Pancreas (tissue), 10 donors: ENCODE measurements at places on chromosomes 3 and 15. TPM values are rescaled to one million over a fixed set of nuclear protein-coding genes. Genes with fewer than 3 reads are reported as not detected.

IL17RD gene
- 0.42 TPM for polyA plus RNA-seq

CMTM7 gene
- polyA plus RNA-seq: 23.8 TPM

APEH gene
- 26.1 TPM for polyA plus RNA-seq

SOX14 gene
- polyA plus RNA-seq: not detected

TLNRD1 gene
- polyA plus RNA-seq: 3.1 TPM

GHSR gene
- polyA plus RNA-seq: 0.27 TPM

TRAK1 gene
- polyA plus RNA-seq: 19.7 TPM

TM6SF1 gene
- polyA plus RNA-seq: 2.2 TPM

CYP1A2 gene
- not detected for polyA plus RNA-seq

NPAP1 gene
- 1.1 TPM for polyA plus RNA-seq

DNA sequence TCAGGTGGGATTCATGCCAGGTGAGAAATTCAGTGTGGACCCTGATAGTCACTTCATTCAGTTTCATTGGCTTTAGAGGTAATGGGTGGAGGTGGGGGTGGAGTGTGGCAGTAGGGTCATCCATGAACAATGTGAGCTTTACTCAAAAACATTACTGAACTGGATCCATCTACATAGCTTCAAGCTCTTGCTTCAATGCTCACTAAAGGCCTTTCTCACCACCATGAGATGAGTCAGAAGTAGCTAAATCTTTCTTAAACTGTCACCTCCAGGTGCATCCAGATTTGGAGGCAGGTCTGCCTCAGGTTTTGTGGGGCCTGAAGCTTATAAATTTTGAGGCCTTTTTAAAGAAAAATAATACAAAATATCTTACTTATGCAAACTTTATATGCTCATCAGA lies 363.6 kb downstream of the CHST2 start:
- DNase-seq: no peak

GRCh38 chr3:175153595-175153994 lies 294.5 kb downstream of the NAALADL2 start:
- DNase-seq: no peak

DNA sequence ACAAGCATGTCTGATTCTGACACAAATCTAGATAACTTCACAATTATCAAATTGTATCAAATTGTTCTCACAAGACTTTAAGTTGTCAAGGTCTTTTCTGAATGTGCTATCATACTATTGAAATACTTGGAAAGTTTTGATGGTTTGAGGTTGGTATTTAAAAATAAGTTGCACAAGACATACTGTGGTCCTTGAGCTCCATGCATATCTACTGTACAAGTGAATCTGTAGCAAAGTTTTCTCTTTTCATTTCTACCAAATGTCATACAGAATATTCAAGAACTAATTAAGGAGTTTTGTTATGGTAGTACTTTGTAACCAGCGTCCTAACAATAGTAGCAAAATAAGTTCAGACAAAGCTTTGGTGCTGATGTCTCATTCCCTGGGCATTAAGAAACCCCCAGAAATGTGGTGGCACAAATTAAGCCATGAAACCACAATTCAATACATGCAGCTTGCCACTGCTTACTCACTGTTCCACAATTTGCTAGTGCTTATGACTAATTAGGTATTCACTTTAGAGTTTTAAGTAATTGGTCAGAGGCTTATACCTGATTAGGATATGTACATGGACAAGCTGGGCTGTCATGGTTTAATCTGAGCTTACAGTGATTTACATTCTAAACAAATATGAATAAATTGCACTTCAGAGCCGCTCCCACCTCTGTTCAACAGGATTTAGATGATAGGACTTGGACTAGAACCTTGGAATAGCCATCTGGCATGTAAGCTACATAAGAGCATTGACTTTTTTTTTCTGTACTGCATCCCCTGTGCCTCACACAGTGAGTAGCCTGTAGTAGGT lies 8.8 kb downstream of the TBC1D23 start:
- no peak for DNase-seq

DNA sequence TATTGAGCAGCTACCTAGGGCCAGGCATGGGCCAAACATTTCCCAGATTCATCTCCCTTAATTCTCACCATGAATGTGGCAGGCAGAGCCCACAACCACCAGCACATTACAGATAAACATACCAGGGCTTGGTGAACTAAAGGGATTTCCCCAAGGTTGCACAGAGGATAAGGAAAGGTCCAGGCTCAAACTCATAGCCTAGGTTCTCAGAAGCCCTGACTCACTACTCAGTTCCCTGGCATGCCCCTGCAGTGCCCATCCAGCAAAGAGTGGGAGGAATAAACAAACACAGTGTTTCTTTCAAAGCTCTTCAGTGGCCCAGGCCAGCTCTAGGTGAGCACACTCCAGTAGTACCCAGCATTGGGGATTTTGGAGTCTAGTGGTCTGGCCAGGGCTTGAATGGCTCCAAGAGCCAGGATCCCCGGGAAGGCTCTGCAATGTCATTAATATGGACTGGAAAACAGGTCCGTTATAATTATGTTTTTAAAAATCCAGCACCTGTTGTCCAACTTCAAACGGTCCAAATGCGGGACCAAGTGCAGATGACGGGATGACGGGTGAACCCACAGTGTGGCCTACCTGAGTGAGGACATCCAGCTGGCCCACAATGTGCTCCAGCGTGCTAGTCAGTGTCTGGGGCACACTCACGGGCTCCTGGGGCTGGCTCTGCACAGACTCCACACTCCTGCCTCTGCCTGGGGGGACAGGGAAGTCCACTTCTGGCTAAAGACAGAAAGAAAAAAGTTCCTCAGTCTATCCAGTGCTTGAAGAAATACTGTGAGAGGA lies 39.8 kb upstream of the DUSP7 start:
- DNase-seq: no peak

GRCh38 chr3:64871834-64872249 lies 184.0 kb upstream of the ADAMTS9 start:
- DNase-seq: no peak

GRCh38 chr3:167918008-167918596 lies 177.6 kb downstream of the GOLIM4 start:
- DNase-seq: no peak

- no peak for DNase-seq
Measured at GRCh38 chr3:151395806-151396205, 11.3 kb upstream of the P2RY12 start.

GRCh38 chr3:113312416-113312815 lies 101.1 kb downstream of the BOC start:
- no peak for DNase-seq

DNA sequence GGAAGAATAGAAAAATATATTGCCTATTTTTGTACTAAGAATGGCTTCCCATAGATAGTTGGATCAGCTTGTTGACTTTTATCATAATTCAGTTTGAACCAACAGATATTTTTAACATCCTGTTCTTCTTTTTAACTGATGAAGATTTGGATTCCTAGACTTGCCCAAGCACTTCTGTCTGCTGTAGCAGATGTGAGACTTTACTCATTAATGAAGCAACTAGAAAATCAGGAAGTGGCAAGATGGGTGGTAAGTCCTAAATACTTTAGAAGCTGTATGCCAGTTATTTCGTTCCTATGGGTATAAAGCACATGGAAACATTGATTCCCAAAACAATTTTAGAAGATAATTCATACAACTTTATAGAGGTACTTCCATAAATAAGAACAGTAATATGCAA lies 8.4 kb downstream of the PIGB start:
- DNase-seq: no peak

DNA sequence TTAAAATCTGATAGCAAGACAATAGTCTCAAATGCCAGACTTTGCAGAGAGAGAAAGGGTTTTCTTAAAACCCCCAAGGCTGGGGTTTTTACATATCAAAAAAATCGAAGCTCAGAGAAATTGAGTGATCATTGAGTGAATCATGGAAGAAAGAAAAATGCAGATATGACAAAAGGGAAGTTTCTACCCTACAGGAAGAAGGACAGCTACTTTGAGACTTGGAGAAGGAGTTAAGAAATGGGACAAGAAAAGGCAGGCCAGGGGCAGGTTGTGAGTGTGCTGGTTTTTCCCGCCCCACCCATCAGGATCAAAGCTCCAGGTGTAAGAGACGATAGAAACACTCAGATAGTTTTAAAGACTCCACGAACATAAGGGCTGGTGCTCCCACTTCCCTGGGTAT lies 18.6 kb downstream of the TMEM158 start:
- no peak for DNase-seq

DNA sequence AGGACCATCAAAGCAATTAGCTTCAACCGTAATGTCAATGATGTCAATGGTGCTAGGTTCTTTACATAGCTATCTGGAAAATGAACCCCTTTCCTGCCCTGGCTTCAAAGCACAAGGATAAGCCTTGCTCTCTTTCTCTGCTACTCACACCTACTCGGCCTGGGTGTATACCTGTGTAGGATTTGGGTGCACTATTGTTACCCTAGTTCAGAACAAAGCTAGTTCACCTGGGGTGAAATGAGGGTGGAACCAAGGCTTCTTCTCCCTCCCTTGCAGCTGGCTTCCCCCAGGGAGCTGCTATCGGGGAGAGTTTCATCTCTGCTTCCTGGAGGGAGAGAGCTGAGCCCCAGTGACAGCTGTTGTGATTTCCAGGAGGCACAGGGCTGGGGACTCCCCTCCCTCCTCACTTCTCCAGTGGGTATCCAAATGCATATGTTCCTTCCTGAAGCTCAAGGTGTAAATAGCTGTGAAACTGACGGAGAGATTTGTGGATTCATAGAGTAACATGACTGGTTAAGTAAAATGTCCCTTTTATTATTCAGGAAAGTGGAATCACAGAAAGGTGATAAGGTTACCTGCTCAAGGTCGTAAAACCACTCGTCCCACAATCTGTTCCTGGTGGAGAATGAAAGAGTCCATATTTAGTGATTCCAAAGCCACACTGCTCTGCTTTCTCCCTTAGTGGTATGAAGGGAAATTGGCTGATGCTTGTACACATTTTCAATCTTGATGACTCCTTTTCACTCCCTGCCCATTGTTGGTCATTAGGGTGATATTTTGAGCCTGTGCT lies 11.8 kb upstream of the C3orf70 start:
- no peak for DNase-seq

GRCh38 chr3:42891042-42891441 lies 14.9 kb upstream of the ZNF662 start:
- DNase-seq: no peak

- peak; percentile 71 for DNase-seq
Measured at GRCh38 chr3:190424478-190425439, 24.9 kb downstream of the TMEM207 start.

GRCh38 chr15:76309601-76310330 lies 1.5 kb downstream of the ETFA start:
- no peak for DNase-seq

DNA sequence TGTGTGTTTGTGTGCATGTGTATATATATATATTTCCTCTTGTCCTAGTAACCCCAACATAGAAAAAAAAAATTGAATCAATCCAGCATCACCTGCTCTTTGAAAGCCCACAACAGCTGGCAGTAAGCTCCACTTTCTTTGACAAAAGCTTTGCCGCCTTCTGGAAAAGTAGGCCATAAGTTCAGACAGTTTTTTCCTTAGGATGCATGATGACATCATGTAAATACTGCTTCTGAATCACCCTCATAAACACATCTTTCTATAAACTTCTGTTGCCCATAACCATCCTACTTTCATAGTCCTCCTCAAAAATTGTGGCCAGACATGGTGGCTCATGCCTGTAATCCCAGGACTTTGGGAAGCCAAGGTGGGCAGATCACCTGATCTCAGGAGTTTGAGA lies 67.4 kb downstream of the CSNK1G1 start:
- no peak for DNase-seq

DNA sequence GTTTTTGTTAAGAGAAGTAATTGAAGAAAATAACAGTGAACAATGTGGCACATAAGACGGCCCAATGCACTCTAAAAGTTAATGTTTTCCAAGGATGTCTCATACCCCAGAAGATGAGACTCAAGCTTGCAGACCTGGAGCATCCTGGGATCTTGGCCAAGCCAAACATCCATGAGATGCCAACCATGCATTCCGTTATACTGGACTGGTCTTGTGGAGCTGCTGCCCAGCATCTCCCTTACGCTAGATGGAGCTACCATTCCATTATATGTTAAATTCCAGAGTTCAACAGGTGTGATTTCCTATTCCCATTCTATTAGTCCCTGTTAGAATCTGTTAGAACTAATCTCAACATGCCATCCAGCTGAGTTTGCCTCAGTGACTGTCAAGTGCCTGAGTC lies 181.8 kb downstream of the PDCD6IP start:
- no peak for DNase-seq

DNA sequence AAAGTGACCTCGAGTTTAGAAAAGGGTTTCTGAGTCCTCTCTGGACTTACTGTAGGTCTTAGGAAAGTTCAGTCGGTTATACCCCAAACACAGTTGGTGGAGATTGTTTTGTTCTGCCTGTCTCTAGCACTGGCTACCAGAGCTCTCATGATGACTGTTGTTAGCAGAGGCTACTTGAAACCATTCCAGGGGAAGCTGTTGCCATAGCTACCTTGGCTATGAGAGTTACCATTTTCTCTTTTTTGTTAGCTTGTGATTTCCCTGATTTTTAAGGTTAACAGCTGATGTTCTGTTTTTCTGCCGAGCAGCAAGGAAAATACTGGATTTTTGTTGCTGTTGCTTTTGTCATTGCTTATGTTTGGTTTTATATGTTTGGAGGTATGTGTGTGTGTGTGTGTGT lies 26.7 kb downstream of the ABHD2 start:
- DNase-seq: peak; percentile 63

DNA sequence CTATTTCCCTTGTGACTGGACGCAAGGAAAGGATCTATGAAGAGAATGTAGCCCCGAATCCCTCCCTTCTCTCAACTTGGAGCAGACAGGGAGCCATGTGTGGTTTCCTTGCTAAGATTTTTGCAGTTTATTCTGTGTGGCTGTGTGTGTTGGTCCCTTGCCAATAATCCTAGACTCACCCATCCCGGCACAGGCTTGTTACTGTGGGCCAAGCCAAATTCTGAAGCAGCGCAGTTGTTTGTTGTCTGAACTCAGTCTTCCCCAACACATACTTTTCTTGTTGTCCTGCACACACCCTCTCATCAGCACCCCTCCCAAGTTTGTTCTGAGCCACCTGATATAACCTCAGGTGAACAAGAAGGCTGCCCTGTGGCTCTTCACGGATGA lies 193.3 kb upstream of the CTDSPL start:
- peak; percentile 29 for DNase-seq

- DNase-seq: no peak
Measured at GRCh38 chr15:59736181-59736580, 47.1 kb upstream of the BNIP2 start.

DNA sequence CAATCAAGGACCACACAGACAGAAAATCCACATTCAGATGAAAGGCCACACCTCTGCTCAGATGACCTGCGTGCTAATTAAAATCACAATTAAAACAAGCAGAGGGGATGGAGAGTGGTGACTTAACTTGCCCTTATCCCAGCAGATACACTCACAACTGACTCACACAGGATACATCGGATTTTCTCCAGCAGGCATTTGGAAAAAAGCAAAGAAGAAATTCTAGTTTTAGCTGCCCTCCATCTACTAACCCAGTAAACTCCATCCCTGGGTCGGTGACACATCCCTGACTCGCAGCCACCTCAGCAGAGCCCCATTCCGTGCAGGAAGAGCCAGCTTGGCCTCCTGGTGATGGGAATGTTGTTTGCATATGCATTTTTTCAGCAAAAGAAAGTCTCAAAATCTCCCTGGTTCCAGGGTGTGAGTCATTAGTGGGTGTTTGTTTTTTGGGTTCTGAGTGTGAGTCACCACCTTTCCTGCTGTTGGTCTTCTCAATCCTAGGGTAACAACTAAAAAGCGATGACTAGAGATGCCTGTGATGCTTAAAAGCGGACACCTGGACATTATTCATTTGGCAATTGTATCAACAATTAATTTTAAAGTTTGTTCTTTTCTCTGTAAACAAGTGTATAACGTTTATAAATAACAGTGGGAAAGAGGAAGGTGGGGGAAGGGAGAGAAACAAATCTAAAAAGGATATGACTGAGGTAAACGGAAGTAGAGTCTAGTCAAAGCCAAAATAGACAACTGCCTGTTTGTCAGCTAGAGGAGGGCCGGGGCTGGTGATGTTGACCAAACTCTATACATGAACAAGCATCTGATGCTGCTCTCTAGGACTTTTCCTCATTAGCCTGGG lies 49.8 kb upstream of the SLC4A7 start:
- DNase-seq: no peak
